ENCODE measurements at places on chromosomes 3 and 15.

GRCh38 chr3:169575381-169575780 is 88.1 kb downstream of the MECOM start:
- DNase-seq = no peak

GRCh38 chr3:97181704-97182103 is 367.3 kb downstream of the EPHA6 start:
- DNase-seq = no peak

DNA sequence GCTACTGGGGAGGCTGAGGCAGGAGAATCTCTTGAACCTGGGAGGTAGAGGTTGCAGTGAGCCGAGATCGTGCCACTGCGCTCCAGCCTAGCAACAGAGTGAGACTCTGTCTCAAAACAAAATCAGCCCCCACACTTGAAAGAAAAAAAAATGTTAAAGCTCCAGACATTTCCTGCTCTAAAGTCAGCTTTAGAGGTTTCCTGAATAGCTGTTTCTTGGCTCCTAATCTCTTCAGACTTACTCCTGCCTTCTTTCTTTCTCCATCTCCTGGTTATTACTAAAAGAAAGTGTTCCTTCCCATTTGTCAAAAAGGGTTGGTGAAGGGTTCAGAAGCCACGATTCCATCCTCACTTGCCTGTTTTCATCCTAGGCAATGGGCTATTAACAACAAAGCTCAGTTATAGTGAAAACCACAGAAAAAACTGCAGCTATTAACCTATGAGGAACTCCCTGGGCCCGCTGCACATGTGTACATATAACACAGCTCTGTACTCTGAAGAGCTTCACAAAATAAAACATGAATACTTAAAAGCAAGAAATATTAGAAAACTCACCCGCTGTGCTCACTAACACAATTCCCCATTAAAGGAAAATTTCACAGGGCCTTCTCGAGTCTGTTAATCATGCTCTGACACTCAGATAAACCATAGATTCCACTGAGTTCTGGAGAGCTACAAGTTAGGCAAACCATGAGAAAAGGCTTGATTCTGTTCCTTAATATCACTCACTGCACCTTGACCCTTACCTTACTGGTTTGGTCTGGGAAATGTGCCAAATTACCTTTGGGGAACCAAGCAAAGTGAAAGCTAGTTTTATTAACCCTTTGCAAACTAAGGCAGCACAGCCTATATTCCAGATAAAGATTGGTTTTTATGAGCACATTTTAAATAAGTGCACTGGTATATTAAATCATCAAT is 89.9 kb upstream of the TSPAN3 start:
- DNase-seq = no peak

GRCh38 chr15:39497759-39498565 is 82.9 kb upstream of the THBS1 start:
- DNase-seq = no peak

- peak; percentile 94 for DNase-seq
Observed at GRCh38 chr3:134373271-134374104, 759 bp downstream of the AMOTL2 start.

GRCh38 chr3:59133311-59133710 is 83.5 kb upstream of the CFAP20DC start:
- no peak for DNase-seq

Data from neuronal stem cell (in vitro differentiated cells).